ENCODE measurements at places on chromosomes 5 and 9. TPM values are rescaled to one million over a fixed set of nuclear protein-coding genes. Genes with fewer than 3 reads are reported as not detected.

PCDHA3 gene
- under 0.01 TPM for total RNA-seq

DNA sequence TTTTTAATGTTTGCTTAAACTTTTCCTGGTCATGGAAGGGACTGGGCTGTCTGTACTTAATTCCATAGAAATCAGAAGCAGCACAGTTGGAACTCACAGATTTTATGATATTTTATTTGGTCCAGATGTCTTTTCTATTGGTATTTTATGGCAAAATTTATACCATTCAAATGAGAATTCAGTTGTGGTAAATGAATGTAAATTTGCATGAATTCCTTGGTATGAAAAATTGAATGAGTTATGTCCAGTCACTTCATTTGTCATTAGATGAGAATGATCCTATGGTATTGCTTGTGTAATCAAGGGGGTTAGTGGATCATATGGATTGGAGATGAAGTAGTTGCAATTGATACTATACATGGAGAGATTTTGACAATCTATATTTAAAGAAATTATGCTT lies 188.0 kb downstream of the KDM4C start:
- no peak for DNase-seq

DNA sequence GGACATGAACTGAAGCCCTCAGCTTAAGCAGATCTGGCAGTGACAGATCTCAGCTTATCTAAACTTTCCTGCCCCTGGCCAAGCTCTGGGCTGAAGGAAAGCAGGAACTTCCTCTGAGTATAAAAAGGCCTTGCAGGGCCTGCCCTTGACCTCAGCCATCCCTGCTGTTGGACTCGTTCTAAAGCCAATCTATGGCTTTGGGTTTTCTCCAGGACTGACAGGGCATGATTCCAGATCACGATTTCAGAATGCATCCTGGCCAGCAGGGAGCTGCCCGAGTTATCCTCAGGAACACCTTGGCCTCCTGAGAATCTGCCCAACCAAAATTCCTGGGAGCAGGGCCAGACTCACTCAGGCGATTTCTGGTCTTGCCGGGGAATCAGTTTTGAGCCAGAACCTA lies 502.7 kb downstream of the TLE4 start:
- no peak for DNase-seq

MUSK gene
- total RNA-seq: 2.8 TPM

DNA sequence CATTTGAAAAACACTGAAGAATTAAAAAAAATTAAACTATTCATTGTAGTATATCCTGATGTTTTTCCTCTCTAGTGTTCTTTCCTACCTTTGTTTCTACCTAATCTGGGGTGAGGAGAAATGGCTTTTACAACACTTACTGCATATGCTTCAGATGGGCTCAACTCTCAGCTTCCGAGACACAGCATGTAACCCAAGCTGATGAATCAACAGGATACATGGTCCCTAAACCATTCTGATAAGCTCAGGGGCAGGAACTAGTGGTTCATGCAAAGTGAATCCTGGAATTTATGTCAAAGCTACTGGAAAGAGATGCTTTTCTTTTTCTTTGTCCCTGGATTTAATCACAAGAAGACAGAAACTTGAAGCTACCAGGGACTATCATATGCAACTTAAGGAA lies 672.5 kb upstream of the RORB start:
- DNase-seq: no peak

DNA sequence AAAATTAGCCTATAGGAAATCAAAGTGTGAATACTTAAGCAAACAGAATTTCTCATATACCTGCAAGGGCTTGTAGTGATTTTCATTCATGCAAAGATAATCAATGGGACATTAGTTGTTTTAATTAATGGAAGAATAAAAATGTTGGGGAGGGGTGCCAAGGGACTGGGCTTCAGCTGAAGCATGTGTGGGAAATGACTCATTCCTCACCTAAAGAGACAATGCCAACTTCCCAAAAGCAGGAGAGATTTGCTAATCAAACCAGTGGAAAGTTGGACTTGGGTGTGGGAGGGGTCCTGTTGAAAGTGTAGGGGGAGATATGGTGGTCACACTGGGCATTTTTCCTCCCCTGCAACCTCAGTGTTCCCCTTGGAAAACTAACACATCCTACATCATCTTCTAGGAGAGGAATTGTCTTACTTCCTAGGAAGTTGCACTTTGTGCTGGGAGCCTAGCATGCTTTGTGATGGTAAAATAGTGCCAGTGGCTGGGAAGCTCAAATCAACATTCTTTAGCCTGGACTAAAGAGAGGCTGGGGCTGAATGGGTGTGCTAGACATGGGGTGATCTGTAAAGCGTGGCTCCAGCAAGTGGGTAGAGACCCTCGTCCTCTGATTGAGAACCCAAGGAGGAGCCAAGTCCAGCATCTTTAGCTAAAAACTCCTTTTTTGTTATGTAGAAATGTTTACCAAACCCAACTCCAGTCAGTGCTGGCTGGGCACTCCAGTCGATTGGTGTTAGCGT lies 6.4 kb upstream of the LHX2 start:
- DNase-seq: no peak

- DNase-seq: peak; percentile 50
Observed at GRCh38 chr5:16812911-16813310, 123.2 kb downstream of the MYO10 start.

GRCh38 chr5:139460455-139460854 lies 2.1 kb downstream of the ECSCR start:
- DNase-seq: no peak

NKD2 gene
- 13.6 TPM for total RNA-seq

DNA sequence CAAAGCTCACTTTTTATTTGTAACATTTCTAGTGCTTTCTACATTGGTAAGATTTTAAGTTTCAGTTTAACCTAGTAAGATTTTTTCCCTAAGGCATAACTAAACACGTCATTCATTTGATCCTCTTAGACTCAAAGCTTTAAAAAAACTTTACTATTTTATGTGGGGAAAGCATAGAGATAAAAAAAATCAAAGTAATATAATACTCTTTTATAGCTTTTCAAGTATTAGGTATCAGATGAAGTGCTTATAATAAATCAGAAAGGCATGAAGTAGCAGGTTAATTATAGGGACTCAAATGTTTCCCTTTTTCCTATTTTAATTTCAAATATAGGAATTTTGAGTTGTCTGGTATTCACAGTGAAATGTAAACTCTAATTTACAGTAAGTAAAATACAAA lies 68.0 kb upstream of the POU5F2 start:
- DNase-seq: no peak

DNA sequence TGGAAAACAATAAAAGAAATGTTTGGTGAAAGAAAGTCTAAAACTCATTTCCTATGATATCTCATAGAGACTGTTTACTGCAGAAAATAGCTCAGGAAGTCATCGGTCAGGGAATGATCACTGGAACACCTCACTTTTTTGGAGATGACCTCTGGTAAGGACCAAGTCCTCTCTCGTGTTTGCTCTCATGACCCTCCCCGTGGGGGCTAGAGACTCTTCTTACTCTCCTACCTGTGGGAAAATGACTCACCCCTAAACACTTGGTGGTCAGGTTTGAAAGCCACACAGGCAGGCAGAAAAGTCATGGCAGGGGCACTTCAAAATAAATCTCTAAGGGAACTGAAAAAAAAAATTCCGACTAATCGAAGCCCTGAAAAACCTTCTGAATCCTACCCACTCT lies 48.2 kb downstream of the FAM240B start:
- no peak for DNase-seq

GRCh38 chr9:86665416-86665815 lies 281.9 kb downstream of the GAS1 start:
- no peak for DNase-seq

DNA sequence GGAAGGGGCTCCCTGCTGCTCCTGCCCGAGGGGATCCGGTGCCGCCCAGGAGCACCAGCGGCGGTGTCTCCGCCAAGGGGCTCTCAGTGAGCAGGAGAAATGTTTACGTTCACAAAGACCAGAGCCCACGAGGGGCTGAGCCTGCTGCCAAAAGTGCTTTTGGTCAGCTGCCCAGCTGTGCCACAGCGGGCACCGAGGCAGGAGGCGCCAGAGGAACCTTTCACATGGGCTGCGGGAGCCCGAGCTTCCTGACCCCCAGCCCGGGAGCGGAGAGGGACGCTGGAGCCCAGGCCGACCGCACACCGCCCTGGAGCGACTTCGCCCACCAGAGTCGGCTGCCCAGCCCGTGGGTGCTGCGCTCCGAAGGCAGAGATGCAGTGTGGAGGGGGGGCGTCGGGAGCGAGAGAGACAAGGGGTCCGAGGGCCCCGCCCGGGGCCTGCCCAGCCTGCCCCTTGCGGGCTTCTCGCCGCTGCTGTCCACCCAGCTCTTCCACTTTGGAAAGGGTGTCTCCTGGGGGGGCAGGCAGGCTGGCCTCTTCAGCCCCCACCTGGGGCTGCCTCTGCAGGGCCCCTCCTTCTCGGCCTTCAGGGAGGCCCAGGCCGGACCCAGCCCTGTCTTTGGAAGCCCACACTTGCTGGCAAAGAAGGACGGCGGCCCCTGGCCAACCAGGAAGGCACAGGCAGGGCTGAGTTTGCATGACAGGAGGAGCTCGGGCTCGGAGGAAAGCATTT lies 7.9 kb downstream of the PPP1R26 start:
- DNase-seq: no peak

SRP19 gene
- total RNA-seq: 3.2 TPM

FOXE1 gene
- total RNA-seq: not detected

DNA sequence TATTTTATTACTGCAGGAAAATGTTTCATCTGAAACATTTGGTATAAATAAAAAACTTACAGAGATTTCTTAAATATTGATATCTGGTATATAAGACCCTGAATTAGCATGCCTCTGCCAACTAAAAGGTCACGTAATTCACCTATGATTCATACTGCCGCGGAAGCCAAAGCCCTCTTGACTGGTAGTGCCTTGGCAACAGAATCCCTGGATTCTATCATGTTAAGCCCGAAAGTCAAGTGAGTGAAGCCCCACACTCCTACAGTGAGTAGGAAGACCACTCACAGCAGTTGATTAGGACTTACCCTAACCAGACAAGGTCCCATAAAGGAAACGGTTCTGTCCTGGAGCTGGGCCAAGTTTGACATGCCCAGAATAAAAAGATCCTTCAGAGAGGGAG lies 175.6 kb upstream of the NREP start:
- peak; percentile 20 for DNase-seq

PCDHB16 gene
- 0.58 TPM for total RNA-seq

TMEM252 gene
- total RNA-seq: not detected
